Choroid plexus epithelial cell (primary cell): ENCODE measurements at places on chromosomes 11 and 22.
A peak's percentile ranks its signal among the peaks of the same experiment; 100 is the strongest.

GRCh38 chr11:10592331-10592730 is 23.9 kb upstream of the LYVE1 start:
- DNase-seq, result peak; percentile 95

DNA sequence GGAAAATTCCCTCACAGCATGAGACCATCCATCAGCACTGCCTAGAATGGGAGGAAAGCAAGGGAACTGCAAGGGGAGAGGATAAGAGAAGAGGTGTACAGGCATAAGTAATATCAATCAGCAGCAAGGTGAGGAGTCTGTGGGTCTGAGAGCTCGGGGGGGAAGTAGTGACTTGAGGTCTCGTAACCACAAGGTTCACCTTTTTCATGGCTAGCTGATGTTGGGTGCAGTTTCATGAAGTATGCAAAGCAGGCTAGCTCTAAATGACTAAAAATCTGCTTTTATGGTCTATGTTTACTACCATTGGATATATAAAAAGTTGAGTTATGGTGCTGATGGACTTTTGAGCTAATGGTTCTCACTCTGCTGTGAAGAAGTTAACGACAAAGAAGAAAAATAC is 35.8 kb downstream of the OR4C6 start:
- DNase-seq, result no peak

GRCh38 chr22:30662040-30662439 is 5.6 kb downstream of the DUSP18 start:
- no peak for DNase-seq

DNA sequence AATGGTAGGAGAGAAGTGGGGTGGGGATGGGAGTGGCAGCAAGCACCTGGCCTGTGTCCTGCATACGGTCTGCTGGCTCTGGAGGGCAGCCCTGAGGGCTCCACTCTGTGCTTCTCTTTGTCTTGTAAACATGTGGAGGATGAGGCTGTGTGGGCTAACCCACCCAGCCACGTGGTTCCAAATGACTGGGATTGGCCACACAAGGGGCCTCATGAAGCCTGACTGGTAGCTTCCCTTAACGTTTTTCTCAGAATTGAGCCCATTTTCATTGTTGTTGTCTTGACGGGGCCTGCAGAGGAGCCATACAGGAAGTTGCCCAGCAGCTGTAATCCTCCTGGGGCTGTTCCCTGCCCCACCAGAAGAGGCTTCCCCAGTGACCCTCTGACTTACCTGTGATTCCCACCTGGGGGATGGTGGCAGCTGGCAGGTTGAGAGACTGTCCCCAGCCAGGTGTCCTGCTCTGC is 18.0 kb downstream of the DERL3 start:
- DNase-seq, result no peak

DNA sequence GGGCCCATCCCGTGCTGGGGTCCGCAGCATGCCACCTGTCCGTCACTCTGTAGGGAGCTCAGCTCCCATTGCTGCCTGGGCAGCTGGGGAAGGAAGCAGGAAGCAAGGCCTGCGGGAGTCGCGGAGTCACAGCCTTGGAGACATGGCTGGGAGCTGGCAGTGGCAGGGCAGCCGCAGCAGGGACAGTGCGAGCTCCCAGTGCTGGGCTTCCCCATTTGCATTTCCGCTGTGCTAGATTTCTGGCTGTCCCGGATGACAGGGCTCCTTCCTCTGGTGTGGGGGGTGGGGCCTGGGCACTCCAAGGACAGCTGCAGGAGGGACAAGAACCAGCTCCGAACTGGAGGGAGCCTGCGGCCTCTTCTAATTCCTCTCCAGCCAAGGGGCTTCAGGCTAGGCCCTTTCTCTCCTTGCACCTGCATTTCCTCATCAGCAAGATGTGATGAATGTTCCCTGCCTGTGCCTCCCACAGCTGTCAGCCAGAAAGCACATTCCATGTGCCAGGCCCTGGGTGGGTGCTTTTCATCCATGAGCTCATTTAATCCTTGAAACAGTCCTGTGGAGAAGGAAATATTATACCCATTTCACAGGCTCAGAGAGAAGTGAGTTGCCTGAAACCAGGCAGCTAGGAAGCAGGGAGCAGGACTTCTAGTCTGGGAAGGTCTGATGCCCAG is 48.0 kb downstream of the MYO7A start:
- no peak for DNase-seq

DNA sequence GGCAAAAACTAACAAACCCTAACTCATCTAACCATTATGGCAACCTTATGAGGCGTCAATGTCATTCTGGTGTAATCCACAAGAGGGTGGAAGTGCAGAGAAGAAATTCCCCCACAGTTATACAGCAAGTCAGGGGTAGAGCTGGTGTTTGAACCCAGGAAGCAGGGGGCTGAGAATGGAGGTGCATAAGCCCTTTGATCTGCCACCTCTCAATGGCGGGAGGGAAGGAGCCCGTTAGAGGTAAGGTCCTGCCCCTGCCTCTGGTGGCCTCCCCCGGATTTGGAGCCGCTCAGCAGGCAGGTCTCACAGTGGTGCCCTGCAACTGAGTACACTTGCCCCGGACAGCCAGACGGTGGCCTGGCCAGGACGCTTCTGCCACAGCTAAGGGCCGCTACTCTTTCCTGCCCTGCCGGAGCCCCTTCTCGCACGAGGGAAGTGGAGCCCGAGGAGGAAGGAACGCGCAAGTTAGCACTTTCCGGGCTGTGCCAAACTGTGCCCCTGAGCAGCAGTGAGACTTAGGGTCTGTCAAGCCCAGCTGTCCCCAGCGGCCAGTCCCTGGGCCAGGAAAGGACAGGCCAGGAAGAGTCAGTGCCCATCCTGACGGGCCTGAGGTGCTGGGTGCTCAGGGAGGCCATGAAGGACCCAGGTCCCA is 1.1 kb downstream of the FXYD2 start:
- DNase-seq, result no peak

DNA sequence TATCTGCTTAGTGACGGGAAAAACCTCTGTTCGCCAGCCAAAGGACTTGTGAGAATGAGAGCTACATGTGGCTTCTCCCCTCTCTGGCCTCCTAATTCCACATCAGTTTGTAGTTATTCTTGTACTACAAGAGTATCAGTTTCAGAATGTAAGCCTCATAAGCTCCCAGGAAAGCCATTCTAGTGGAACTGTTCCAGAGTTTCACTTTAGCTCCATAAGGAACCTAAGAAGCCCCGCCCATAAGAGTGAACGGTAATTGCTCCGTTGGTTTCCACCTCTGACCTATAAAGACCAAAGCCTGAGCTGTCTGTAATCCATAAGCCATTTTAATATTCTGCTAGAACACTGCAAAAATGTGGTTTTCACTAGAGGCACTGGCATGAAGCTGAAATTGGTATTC is 53.0 kb downstream of the SIK3 start:
- peak; percentile 72 for DNase-seq

DNA sequence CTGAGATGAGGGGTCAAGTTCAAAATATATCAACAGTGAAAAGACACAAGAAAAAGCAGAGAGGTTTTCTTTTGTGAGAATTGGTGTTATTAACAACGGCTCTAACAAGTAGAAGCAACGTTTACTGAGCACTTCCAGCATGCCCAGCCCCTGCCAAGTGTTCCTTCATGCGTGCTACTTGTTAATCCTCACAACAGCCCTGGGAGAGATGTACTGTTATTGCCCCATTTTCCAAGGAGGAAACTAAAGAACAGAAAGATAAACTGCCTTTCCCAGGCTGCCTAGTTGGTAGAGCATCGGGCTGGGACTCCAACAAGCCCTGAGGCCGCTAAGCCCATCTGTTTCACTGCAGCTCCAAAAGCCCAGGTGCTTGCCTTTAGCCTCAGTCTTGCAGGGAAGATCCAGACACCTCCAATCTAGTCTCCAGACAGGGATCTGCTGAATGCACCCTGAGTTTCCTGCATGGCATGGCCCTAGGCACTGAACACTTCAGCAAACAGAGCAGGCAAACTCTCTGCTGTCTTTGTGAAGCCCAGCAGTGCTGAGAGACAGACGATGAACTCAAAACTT is 25.5 kb downstream of the SPATA19 start:
- no peak for DNase-seq

DNA sequence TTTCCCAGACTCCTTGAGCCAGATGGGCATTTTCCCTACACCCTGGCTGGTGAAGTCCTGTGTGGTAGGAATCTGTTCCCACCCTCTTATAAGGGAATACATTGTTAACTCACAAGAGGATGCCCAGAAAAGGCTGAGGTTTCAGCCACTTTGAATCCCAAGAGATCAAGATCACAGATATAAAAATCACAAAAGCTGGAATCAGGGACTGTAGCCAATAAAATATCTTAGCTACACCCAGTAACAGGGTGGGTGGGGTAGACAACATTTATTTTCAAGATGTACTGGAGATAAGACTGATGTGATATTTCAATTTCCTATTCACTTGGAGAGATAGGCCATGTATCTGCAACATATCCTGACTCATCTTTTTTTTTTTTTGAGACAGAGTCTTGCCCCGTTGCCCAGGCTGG is 50.3 kb downstream of the COPB1 start:
- DNase-seq, result peak; percentile 14

DNA sequence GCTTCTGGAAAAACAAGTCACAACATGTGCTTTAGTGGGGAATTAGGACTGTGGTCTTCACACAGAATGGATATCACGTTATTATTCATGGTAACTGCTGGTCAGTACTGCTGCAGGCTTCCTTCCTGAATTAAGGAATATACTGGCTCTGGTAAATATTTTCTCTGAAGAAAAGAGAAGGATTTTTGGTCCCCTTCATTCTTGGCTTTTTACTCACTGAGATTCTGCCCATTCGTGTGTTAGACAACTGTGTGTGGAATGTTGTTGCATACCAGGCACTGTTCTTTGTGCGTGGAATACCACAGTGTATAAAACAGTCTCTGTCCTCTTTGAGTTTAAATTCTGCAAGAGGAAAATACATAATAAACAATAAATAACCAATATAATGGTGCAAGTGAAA is 80.3 kb downstream of the ALX4 start:
- DNase-seq, result peak; percentile 48

GRCh38 chr11:60377401-60378136 is 763 bp upstream of the MS4A7 start:
- no peak for DNase-seq

GRCh38 chr22:24954856-24955255 is 2.3 kb downstream of the KIAA1671 start:
- no peak for DNase-seq

DNA sequence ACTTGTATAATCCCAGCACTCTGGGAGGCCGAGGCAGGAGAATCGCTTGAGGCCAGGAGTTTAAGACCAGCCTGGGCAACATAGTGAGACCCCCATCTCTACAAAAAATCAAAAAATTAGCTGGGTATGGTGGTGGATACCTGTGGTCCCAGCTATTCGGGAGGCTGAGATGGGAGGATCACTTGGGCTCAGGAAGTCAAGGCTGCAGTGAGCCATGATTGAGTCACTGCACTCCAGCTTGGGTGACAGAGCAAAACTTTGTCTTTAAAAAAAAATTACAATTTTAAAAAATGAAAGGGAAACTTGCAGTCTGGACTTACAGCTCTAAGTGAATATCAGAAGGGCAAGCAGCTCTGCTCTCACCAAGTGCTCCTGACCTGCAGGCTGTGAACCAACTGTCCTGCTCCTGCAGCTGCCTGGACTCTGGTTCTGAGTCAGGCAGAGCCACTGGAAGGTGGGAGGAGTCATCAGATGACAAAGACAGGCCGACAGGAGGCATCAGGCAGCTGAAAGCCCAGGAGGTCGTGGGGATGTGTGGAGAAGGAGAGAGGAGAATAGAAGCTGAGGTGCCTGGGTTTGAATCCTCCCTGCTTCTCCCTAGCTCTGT is 9.6 kb downstream of the SMTNL1 start:
- DNase-seq, result peak; percentile 63

DNA sequence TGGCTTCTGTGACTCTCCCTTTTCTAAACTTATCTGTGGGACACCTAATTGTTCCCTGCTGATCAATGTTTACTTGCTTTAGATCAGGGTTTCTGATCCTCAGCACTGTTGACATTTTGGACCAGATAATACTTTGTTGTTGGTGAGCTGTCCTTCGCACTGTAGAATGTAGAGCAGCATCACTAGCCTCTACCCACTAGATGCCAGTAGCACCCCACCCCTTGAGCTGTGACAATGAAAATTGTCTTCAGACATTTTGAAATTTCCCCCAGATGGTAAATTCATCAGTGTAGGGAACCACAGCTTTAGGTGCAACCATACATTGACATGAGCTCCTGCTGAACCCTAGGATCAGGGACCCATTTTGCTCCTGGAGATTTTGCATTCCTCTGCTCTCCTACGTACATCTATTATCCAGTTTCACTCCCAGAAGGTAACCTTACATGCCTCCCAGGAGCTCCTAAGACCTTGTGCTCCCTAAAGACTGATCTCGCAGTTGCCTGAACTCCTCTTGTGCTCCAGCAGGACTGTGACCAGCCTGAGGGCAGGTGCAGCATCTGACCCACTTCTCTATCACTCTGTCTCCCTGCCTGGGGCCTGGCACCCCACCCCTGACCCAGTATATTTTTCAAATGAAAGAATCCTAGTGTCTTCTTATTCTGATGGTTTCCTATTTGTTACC is 107.8 kb downstream of the FAR1 start:
- no peak for DNase-seq

GRCh38 chr11:45054956-45055355 is 91.5 kb upstream of the PRDM11 start:
- DNase-seq, result no peak

DNA sequence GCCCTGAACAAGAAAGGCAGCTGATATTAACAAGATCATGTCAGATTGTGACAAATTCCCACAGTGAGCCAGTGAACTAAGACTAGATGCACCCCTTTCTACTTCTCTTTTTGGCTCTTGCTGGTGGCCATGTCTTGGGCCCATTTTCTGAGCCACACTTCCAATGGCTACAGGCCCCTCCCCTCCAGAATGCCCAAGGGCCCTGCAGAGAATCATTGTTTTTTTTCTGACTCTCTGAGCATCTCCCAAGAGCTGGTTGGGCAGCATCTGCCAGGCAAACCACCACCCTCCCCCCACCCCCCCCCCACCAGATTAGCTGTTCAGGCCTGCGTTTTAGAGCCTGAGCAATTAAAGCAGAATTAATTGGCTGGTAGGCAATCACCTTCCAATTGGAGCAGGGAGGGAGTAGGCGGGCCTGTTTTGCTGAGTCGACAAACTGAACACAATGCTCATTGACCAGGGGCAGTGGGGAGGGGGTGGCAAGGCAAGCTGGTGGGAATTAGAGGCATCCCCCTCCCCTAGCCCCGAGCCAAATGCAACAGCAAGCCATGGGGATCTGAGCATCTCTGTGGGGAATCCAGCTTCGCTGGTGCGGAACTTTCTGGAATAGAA is 541.4 kb downstream of the MN1 start:
- DNase-seq, result no peak
